Right ventricle myocardium inferior (tissue), 1 donor: ENCODE measurements at places on chromosomes 7 and 10. TPM values are rescaled to one million over a fixed set of nuclear protein-coding genes. Genes with fewer than 3 reads are reported as not detected.

- DNase-seq: no peak
Measured at GRCh38 chr7:135825406-135825805, 76.8 kb upstream of the FAM180A start.

GRCh38 chr10:5314840-5315239 lies 49.9 kb upstream of the UCN3 start:
- DNase-seq: peak; percentile 7

DNA sequence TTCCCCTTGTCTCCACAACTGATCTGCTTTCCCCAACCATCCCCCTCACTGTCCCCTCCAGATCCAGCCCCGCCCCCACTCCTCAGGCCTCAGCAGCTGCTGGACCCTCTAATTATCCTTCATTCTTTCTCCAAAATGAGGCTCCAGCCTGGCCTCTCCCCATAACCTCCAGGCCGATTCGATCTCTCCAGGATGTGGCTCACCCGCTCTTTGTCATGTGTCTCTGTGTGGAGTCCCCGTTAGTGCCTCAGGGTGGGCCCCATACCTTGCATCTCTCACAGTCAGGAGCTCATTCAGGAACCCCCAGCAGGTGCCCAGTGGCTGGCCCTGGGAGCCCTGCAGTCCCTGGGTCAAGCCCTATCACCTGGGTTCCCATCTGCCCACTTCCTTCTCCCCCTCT lies 1.3 kb downstream of the PILRA start:
- DNase-seq: peak; percentile 16

GRCh38 chr7:389911-390601 lies 100.1 kb downstream of the FOXL3 start:
- DNase-seq: peak; percentile 28

DNA sequence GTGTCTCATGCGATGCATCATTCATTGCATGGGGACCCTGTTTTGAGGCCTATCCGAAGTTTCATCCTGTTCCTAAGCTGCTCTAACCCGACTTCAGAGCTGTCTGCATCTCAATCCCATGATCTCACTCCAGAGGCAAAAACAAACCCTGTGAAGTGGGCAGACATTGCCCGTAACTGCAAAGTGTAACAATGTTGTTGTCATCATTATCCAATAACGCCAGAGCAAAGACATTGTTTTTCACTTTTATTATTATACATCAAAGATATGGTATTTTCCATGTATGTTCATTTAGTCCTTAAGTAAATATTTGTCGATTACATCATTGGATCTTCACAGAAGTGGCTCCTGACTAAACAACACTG lies 246.7 kb downstream of the KLF6 start:
- no peak for DNase-seq

ABCB1 gene
- total RNA-seq: 4.5 TPM
